ENCODE measurements at places on chromosomes 1 and 21. TPM values are rescaled to one million over a fixed set of nuclear protein-coding genes. Genes with fewer than 3 reads are reported as not detected.

SERPINC1 gene
- not detected for polyA plus RNA-seq

KIF26B gene
- polyA plus RNA-seq = not detected

ADAM15 gene
- 206 TPM for polyA plus RNA-seq

TMEM200B gene
- polyA plus RNA-seq = not detected

THRAP3 gene
- 29.1 TPM for polyA plus RNA-seq

- no peaks in the 10 kb centered on the region for H3K36me3 ChIP-seq
- no peaks in the 10 kb centered on the region for H3K27me3 ChIP-seq
- no peak overlapping the region for H3K4me3 ChIP-seq
- H3K4me1 ChIP-seq = no peaks in the 10 kb centered on the region
- H3K27ac ChIP-seq = no peak overlapping the region
Measured at GRCh38 chr1:226633541-226634165, 85.1 kb downstream of the STUM start.

DNA sequence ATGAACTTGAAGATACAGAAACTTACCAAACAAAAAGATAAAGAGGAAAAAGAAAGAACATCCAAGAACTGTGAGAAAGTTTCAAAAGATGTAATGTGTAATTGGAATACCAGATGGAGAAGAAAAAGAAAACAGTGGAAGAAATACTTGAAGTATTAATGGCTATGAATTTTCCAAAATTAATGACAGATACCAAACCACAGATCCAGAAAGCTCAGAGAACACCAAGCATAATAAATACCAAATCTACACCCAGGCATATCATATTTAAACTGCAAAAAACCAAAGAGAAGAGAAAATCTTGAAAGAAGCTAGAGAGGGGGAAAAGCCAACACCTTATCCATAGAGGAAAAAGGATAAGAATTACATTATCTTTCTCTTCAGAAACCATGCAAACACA lies 136.4 kb downstream of the CLIC6 start:
- H3K4me3 ChIP-seq = no peak overlapping the region
- no peaks in the 10 kb centered on the region for H3K27me3 ChIP-seq
- no peak for DNase-seq
- H3K27ac ChIP-seq = no peak overlapping the region
- H3K36me3 ChIP-seq = peaks cover 2% of the 10 kb centered on the region

- H3K4me3 ChIP-seq = no peak overlapping the region
- no peaks in the 10 kb centered on the region for H3K27me3 ChIP-seq
- H3K4me1 ChIP-seq = no peaks in the 10 kb centered on the region
- no peaks in the 10 kb centered on the region for H3K36me3 ChIP-seq
- no peak overlapping the region for H3K27ac ChIP-seq
Measured at GRCh38 chr1:218620956-218621355, 275.8 kb downstream of the TGFB2 start.

DNA sequence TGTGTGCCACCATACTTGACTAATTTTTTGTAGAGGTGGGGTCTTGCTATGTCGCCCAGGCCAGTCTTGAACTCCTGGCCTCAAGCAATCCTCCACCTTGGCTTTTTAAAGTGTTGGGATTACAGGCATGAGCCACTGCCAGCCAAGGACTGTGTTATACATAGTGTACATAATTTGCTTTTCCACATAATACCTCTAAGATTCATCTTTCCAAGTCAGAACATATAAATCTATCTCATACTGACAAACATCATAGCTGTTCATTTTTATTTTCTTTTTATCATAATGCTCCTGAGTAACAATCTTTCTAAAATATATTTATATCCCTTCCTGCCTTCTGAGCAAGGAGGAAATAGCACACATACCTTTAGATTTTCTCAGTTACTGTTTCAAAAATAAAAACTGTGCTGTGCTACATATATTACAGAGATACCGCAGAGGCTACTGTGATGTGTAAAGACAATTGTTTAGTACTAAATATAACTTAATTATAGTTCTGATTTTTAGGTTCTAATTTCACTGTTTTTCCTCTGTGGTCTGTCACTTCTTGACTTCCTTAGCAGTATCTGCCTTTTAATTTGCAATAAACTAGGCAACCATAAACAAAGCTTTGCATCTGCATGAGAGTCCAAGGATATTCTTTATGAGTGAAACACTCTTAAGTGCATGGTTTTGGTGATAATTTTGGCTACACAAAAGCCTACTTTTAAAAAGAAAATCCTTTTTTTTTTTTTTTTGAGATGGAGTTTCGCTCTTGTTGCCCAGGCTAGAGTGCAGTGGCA lies 59.3 kb downstream of the EYA3 start:
- DNase-seq = no peak
- peaks cover 19% of the 10 kb centered on the region for H3K36me3 ChIP-seq
- no peak overlapping the region for H3K27ac ChIP-seq
- no peaks in the 10 kb centered on the region for H3K27me3 ChIP-seq

- no peaks in the 10 kb centered on the region for H3K27me3 ChIP-seq
- H3K4me1 ChIP-seq = no peaks in the 10 kb centered on the region
- no peak overlapping the region for H3K4me3 ChIP-seq
- no peak overlapping the region for H3K27ac ChIP-seq
- H3K36me3 ChIP-seq = no peaks in the 10 kb centered on the region
Measured at GRCh38 chr1:67888216-67889106, 55.2 kb upstream of the GNG12 start.

GRCh38 chr1:225347123-225347683 lies 80.6 kb downstream of the LBR start:
- no peaks in the 10 kb centered on the region for H3K36me3 ChIP-seq
- H3K4me3 ChIP-seq = no peak overlapping the region
- no peaks in the 10 kb centered on the region for H3K4me1 ChIP-seq
- H3K27ac ChIP-seq = no peak overlapping the region
- no peaks in the 10 kb centered on the region for H3K27me3 ChIP-seq
- DNase-seq = no peak
